ENCODE measurements at places on chromosomes 16 and 17. TPM values are rescaled to one million over a fixed set of nuclear protein-coding genes. Genes with fewer than 3 reads are reported as not detected.

The CYGB gene
- total RNA-seq, result not detected

The FOXN1 gene
- total RNA-seq, result not detected

- H3K4me3 ChIP-seq, result no peak overlapping the region
- peaks cover 8% of the 10 kb centered on the region for H3K36me3 ChIP-seq
- H3K4me1 ChIP-seq, result peaks cover 19% of the 10 kb centered on the region
- peak; percentile 51 for DNase-seq
- H3K27ac ChIP-seq, result peak overlapping the region; percentile 13
- H3K27me3 ChIP-seq, result peaks cover 15% of the 10 kb centered on the region
These were observed 40.9 kb downstream of the RAP1GAP2 start for GRCh38 chr17:2837147-2837561.

GRCh38 chr16:30958175-30959079, 873 bp downstream of the SETD1A start:
- H3K4me3 ChIP-seq, result peak overlapping the region; percentile 91
- peak; percentile 59 for DNase-seq
- no peaks in the 10 kb centered on the region for H3K27me3 ChIP-seq
- peaks cover 43% of the 10 kb centered on the region for H3K36me3 ChIP-seq
- peak overlapping the region; percentile 96 for H3K27ac ChIP-seq
- H3K4me1 ChIP-seq, result peaks cover 44% of the 10 kb centered on the region

GRCh38 chr17:35660902-35661301, 70.5 kb upstream of the RASL10B start:
- no peak overlapping the region for H3K27ac ChIP-seq
- no peaks in the 10 kb centered on the region for H3K27me3 ChIP-seq
- H3K4me3 ChIP-seq, result no peak overlapping the region

All from activated CD4-positive, alpha-beta T cell treated with anti-CD3 and anti-CD28 coated beads, Interleukin-2, amount 10 ng/mL, durations not matched to agents 7 days and 5 days (primary cell).